ENCODE measurements at places on chromosomes 3 and 15.

DNA sequence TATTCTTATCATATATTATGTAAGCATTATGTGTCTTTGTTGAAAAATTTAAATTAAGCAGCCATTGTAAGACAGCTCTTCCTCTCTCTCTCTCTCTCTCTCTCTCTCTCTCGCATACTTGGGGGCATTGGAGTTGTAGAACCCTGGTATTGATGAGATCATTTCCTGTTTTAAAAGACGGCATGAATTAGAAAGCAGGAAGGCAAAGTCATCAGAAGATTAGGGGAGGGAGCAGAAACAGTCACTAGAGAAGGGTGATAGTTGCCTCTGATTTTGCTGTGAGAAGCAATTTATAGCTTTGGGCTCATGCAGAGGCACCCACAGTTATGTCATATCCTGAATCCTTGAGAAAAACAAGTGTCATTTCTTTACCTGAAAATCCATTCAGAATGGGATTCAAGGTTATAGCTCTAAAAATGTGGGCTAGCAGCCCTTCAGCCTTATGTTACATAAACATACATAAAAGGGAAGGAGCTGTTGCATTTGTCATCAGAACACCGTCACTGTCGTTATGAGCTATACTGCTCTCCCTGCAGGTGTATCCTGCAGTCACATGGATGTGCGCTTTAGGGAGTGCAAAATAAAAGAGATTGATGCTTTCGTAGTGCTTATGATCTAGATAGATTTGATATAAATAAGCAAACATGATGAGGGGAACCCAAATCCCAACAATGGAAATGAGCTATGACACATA lies 213.8 kb downstream of the NR1D2 start:
- no peak for DNase-seq

DNA sequence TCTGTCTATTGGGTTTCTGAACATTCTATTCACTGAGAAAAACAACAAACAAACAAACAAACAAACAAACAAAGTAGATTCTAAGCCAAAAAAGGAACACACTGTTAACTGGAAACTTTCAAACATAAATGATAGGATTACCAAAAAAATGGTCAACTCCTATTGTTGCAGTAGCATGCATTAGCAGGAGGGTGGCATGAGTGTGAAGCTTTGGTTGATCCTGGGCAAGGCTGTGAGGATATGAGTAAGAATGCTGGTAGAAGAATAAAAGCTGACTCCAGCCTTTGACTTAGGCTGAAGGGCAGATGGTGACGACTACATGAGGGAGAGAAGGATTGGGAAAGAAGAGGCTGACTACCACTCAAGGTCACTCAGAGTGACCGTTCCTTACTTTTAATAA lies 810.3 kb downstream of the VGLL3 start:
- DNase-seq: no peak

DNA sequence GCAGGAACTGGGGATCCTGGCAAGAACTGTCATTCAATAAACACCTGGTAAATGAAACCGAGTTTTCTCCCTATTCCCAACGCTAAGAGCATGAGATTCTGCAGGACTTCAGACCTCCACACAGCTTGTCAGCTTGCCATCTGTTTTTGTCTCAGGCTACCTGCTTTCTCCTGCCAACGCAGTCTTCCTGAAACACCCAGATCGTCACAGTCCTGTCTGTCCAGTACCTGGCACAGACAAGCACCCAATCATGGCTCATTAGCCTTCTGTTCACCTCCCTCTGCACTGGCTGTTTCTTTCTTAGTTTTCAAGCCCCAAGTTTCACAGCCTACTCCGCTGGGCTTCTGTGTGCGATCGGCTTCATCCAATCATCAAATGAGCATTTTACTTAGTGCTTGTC lies 5.0 kb downstream of the SLC12A8 start:
- no peak for DNase-seq

DNA sequence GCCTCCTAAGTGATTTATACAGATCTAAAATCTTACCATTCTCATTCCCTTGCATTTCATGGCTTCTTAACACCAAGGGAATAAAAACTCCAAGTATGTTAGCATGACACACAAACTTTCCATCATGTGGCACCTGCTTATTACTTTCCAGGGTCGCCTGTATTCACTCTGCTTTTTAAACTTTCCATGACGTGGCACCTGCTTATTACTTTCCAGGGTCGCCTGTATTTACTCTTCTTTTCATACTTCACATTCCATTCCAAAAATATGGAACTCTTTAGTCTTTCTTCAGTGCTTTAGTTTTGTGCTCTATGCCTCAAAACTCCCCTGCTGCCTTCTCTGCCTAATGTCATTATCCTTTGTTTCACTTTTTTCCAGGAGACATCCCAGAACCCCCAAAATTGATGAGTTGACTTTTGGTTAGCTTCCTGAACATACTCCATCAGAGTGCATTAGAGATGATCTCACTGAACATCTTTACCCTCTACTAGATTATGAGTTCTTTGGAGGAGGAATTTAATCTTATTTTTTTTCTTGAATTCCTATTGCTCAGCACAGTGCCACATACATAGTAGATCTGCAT lies 47.0 kb downstream of the CALML4 start:
- no peak for DNase-seq

DNA sequence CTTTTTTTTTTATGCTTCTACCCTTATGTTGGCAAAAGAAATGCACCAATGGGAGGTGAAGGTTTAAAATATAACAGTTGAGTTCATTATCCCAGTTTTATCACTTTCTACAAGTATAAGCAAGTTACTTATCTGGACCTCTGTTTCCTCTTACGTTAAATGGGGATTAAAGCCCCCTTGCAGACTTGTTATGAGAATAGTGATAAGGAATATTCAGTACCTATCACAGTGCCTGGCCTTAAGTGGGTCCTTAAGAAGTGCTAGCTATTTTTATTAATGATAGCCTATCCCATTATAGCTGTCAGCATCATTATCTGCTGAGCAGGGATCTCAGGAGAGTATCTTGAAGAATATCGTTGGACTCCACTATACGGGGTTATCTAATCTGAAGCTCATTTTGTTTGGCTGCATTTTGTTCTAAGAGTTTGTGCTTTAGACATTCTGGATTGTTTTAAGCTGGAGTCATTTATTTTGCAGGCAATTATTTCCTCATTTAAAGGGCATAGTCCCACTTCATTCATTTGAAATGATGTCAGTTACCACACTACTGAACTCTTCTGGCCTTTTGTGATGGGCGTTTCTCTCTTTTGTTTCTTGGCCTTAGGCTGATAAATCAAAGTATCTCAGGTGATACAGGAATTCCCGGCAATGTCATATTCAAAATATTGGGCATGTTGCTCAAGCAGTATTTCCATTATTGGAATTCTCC lies 28.8 kb downstream of the RAB8B start:
- no peak for DNase-seq

- no peak for DNase-seq
Measured at GRCh38 chr3:127045435-127046045, 62.6 kb downstream of the PLXNA1 start.

- DNase-seq: no peak
Measured at GRCh38 chr15:56442354-56442753, 22.6 kb downstream of the MNS1 start.

DNA sequence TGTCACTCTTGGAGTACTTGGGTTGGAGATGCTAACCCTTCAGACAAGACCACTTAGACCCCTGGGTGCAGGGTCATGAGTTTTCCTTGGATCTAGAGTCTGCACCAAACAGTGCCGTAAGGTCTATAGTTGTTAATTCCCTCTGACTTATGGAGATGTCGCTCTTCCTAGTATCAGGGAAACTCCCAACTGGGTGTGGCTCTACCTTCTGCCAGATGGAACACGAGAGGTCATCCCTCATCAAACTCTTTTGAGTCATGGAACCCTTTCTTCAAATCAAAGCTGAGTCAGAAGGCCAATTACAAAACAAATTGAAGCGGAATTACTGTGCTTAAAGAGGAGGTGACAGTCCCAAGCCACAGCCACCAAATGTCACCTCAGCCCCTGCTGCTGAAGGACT lies 514.9 kb upstream of the PROK2 start:
- no peak for DNase-seq

- DNase-seq: no peak
Measured at GRCh38 chr3:40024526-40024925, 215.1 kb downstream of the MYRIP start.

DNA sequence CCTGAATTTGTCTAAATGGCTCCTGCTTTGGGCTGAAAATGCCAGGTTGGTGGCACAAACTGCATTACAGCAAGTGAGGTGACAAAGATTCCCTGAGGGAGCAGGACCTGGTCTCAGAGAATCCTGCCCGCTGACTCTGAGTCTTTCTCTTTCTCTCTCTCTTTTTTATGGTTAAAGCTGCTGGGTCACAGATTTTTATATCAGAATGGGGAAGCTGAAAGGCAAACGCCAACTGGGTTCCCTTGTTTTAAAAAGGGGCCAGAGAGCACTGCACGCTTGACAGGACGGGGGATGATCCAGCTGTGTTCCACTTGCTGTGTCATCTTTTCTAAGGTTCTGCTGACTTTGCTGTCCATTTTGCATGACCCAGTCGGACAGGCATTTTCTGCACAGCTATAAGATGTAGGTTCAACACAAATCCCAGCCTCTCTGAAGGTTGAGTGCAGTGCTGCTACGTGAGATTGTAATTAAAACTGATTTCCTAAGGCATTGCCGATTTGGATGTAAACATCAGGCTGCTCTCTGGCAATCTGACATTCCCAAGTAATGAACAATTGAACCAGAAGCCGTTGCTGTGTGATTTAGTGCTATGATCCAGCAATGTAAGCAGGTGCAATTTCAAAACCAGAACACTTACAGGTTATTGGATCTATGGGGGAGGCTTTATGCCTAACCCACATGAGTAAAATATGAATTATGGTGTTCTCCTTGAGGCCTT lies 25.8 kb downstream of the ARHGEF3 start:
- DNase-seq: no peak

DNA sequence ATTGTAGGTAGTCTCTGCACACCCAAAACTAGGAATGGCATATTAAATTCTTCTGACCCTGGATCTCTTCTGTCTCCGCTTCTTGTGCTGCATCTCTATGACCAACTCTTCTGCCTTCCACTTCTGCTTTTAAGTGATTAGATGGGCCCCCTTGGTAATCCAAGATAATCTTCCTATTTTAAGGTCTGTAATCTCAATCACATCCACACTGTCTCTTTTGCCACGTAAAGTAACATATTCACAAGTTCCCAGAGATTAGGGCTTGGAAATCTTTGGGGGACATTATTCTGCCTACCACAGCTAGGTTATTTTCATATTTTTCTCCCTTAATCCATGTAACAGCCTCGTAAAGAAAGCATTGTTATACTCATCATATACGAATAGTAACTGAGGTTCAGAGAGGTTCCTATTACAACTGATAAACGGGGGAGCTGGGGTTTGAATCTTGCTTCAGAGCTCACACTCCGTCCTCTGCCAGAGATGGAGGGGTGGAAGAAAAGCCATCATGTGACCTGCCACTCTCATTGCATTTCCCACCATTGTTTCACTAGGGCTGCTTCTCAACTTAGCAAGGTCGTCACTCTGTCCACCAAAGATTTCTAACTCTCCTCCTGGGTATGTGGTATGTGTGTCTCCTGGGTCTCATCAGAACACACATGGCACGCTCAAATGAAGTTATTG lies 6.6 kb upstream of the CD47 start:
- no peak for DNase-seq

GRCh38 chr15:60652245-60652644 lies 173.3 kb upstream of the ICE2 start:
- DNase-seq: no peak

DNA sequence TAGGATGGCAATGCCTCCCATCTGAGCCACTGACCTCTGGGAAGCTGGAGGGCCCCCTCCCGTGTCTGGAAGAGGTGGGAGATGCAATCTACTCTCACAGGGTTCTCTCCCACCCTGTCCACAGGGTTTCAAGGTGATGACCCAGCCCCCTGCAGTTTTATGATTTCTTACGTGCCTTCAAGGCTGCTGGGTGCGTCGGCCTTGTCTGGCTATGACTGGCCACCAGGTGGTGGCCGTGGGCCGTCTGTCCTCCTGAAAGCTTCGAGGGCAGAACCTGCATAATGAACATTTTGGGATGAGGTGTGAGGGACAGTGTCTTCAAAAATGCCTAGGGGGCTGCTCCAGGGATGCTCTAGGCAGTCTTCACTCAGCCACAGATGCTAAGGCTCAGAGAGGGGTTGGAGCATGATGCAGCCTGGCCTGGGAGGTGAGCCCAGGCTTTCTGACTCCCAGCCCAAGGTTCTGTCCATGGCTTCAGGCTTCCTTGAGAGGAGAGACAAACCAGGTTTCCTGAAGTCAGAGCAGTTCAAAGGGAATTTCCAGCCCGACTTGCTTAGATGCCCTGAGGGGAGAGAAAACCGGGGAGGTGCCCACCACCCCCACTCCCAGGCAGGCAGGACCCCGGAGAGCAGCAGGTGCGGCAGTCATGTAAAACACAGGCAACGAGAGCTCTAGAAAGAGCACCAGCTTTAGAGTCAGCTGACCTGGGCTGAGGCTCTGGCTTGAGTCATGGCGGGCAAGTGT lies 18.7 kb downstream of the ISG20 start:
- no peak for DNase-seq

DNA sequence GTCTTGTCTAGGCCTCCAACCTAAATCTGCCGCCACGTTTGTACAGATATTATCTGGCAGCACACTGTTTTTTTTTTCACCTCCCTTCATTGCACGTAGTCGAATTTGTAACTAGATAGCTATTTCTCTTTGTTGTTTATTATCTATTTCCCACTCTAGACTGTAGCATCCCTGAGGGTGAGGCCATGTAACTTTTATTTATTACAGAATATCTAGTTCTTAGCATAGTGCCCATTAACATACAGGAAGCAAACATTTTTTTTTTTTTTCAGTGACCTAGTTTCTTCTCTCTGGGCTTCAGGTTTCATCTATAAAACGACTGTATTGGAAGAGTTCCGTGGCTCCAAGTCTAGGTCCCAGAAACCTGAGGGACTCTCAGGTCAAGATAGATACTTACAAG lies 354.3 kb downstream of the FGF12 start:
- DNase-seq: no peak

- no peak for DNase-seq
Measured at GRCh38 chr3:57953576-57953975, 54.6 kb upstream of the FLNB start.

All from activated gamma-delta T cell treated with anti-CD3 and anti-CD28 coated beads, Interleukin-2, amount 50 U/mL, for 16 hours (primary cell).